ENCODE measurements at places on chromosomes 3 and 15.

DNA sequence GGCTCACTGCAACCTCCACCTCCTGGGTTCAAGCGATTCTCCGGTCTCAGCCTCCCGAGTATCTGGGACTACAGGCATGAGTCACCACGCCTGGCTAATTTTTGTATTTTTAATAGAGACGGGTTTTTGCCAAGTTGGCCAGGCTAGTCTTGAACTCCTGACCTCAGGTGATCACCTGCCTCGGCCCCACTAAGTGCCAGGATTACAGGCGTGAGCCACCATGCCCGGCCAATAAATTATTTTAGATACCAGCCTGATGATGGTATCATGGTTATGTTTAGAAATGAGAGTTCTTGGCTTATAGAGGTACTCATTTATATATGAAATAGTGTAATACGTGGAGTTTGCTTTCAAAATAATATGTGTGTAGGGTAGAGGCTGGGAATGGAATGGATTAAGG, 119.4 kb downstream of the NEO1 start:
- DNase-seq, result no peak

GRCh38 chr15:89898146-89898545, 4.4 kb upstream of the AP3S2 start:
- DNase-seq, result no peak

DNA sequence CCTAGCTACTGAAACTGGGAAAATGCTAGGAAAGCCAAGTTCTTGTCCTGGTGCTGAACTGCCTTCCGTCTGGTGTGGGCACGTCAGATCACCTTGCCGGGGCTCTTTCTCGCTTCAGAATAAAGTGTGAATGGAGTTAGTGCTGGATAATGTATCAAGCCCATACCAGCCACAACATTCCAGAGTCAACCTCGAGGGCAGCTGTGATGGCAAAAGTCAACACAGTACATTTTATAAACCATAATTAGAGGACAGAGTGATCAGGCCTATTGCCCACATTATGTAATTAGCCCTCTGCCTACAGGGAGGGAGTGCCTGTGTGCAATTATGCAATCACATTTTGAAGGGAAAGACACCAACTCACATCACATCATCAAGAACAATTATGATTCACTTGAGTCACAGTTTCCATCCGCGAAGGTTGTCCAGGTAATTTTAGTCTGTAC, 165.2 kb downstream of the RORA start:
- DNase-seq, result no peak

- DNase-seq, result no peak
Observed at GRCh38 chr3:23809840-23810342, 4.1 kb downstream of the UBE2E1 start.

- no peak for DNase-seq
Observed at GRCh38 chr3:107208100-107208499, 169.1 kb upstream of the CCDC54 start.

- no peak for DNase-seq
Observed at GRCh38 chr3:171373711-171374110, 86.5 kb downstream of the TNIK start.

Data from effector memory CD4-positive, alpha-beta T cell (primary cell).